ENCODE measurements at places on chromosomes 3 and 15. TPM values are rescaled to one million over a fixed set of nuclear protein-coding genes. Genes with fewer than 3 reads are reported as not detected.
A peak's percentile ranks its signal among the peaks of the same experiment; 100 is the strongest.

Gene RLBP1
- not detected for total RNA-seq

Gene IL17RB
- total RNA-seq, result 0.31 TPM

Gene RETNLB
- total RNA-seq, result not detected

Gene SERPINI1
- total RNA-seq, result 1.9 TPM

Gene IL5RA
- 0.81 TPM for total RNA-seq

Gene ACAN
- 0.17 TPM for total RNA-seq

Gene NME9
- 0.54 TPM for total RNA-seq

Gene CISH
- total RNA-seq, result 3.7 TPM

- no peak for ATAC-seq
Measured at GRCh38 chr15:92610101-92610520, 45.5 kb downstream of the FAM174B start.

- peak; percentile 43 for ATAC-seq
Measured at GRCh38 chr15:24878153-24878552, 76.6 kb upstream of the SNRPN start.

DNA sequence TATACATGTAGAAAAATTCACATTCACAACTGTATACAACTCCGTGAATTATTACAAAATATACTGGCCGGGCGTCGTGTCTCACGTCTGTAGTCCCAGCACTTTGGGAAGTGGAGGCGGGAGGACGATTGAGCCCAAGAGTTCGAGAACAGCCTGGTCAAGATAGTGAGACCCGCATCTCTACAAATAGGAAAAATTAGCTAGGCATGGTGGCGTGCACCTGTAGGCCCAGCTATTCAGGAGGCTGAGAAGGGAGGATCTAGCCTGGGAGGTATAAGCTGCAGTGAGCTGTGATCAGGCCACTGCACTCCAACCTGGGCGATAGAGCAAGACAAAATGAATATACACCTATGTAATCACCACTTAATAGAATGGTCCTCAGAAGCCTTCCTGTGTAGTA, 1.3 kb downstream of the RAD51 start:
- ATAC-seq, result no peak

DNA sequence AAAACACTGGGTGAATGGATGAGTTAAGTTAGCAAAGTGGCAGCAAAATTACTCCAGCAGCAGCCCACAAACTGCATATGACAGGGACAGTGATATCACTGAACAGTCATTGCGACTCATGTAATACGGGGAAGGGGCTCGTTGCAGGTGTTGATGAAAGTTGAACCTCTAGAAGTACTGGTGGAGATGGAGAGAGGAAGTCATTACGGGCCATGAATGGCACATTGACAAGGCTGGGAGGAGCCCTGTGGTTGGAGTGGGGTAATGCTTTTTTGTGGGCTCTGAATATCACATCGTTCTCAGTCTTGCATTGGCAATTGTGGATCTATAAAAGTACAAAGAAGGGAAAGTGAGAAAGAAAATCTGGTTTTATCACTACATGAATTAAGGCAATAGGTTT, 278.1 kb downstream of the ZPLD1 start:
- no peak for ATAC-seq

DNA sequence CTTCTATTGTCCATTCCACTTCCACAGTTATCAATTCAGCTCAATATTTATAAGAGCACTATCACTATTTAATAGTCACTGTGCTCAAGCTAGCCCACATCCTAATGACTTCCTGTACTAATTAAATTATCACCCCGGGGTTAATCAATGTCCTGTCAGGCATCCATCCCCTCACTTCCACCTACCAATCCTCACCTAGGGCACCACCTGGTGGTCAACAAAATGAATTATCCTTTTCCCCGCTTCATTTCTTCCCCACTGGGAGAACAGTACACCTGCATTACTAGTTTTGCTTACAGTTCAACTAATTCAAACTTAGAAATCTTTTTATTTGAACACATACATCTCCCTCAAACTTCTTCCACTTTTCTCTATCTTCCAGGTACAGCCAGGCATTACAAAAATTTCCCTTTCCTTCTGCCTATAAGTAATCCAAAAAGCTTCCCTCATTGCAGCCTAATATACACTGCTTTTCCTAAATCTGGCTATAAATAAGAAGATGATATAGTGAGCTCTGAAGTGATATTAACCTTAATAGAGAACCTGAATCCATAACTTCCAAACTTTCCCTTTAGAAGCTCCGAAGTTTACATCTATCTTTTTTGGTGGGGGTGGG, 68.5 kb downstream of the TMCC1 start:
- no peak for ATAC-seq

DNA sequence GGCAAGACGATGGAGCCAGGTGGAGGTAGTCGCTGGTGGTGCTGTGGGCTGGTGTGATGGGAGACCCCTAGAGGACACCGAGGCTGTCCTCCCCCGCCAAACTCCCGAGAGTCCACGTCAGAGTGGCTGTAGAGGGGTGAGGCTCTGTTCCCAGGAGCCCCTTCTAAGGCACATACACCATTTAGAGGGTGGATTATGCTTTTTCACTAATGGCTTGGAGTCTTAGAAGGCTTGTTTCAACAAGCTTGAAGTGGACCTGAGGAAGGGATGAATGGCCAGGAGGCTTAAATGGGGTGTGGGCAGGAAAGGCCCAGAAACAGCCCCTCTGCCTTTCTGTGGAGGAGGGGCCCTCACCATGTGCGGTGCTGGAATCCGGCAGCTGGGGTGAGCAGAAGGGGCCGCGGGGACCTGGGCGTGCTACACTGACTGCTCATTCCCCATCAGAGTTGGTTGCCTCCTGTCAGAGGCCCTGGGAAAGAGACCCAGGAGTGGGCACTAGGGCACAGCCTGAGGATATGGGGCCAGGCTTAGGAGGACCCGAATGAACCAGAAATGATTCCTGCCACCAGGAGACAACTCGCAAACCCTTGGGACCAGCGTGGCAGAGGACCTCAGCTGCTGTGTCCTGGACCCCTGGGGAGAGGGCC, 66.2 kb downstream of the FEM1B start:
- no peak for ATAC-seq

- ATAC-seq, result no peak
Measured at GRCh38 chr3:146403792-146404191, 65.6 kb downstream of the PLSCR2 start.

GRCh38 chr15:69830876-69831275, 266.8 kb downstream of the TLE3 start:
- no peak for ATAC-seq

GRCh38 chr15:86101818-86102217, 22.1 kb downstream of the AGBL1 start:
- no peak for ATAC-seq

DNA sequence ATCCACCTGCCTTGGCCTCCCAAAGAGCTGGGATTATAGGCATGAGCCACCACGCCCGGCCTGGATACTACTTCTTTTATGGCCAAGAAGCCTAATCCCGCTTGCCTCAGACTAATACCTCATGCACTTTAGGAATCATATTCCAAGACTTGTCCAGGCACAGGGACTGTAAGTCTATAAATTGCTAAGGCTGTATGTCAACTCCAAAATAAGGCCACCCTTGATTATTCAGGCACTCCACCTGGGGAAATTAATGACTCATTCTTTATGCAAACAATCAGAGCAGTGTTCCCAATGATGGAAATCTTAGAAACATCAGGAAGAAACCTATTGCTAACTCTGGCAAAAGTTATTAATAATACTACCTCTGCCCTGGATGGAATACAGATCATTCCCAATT, 98.4 kb downstream of the ERC2 start:
- no peak for ATAC-seq

DNA sequence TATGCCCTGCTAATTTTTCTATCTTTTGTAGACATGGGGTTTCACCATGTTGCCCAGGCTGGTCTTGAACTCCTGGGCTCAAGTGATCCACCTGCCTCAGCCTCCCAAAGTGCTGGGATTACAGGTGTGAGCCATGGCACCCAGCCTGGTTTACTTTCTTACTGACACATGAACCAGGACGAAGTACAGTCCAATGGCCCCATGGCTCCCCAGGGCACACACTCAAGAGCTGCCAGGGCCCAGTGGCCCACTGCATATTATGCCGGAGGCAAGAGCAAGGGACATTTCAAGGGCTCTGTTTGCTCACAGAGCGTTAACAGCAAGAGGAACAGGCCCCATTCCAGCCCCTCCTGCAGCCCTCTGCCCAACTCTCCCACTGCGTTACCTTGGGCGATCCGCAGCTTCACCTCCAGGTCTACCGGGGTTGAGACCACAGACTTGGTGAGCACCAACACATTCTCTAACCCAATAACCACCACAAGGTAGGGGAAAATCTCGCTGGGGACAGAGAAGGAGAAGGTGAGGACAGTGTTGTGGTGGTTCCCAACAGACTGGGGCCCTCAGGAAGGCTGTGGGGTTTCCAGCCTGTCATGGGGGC, 42.8 kb downstream of the PTPN23 start:
- no peak for ATAC-seq
